Dermis microvascular lymphatic vessel endothelial cell (primary cell): ENCODE measurements at places on chromosomes 2 and 18. TPM values are rescaled to one million over a fixed set of nuclear protein-coding genes. Genes with fewer than 3 reads are reported as not detected.

- no peak for DNase-seq
Measured at GRCh38 chr2:72929010-72929409, 11.7 kb downstream of the EMX1 start.

DNA sequence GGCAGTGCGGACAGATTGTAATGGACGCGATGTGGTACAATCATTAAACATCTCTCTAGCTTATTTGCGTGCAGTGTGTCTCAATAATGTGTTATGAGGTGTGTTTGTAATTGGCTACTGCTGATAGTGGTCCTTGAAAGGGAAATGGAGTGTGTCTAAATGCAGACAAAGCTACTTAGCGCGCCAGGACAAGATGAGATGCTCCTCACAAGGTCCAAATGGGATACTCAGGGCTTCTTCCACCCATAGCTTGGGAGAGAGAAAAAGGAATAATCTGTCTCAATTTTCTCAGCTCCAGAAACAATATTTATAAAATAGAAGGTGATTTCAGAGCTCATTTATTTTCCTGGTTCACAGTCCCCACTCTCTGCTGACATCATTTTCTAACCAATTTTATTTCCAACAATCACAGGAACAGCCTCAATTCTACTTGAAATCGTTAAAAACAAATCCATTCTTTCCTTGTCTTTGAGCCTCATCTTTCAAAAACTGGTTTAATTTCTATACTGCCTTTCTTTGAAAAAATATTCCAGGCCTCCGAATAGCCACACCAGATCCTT is 28.5 kb downstream of the GALNT14 start:
- DNase-seq, result no peak

- DNase-seq, result peak; percentile 10
Measured at GRCh38 chr2:146661473-146662096, 1183.2 kb upstream of the ACVR2A start.

DNA sequence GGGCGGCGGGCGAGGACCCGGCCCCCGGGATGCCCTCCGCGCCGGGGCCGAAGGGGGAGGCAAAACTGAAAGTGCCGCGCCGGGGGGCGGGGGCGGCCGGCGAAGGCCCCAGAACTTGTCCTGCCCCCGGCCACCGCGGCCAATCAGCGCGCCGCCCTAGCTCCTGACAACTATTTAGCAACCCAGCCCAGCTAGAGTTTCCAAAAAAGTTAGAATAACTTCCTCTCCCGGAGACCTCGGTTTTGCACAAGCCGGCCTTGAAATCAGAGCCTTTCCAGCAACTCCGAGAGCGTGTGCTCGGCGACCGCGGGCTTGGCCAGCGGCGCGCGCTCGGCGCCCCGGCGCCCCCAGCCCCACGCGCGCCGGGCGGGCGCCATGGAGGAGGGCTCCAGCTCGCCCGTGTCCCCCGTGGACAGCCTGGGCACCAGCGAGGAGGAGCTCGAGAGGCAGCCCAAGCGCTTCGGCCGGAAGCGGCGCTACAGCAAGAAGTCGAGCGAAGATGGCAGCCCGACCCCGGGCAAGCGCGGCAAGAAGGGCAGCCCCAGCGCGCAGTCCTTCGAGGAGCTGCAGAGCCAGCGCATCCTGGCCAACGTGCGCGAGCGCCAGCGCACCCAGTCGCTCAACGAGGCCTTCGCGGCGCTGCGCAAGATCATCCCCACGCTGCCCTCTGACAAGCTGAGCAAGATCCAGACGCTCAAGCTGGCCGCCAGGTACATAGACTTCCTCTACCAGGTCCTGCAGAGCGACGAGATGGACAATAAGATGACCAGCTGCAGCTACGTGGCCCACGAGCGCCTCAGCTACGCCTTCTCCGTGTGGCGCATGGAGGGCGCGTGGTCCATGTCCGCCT is at the start of gene TWIST2:
TWIST2 (plus strand) TSS at position 245 of the 850 bp plus-strand sequence; CDS start at position 376, 131 bp downstream.
- DNase-seq, result no peak

DNA sequence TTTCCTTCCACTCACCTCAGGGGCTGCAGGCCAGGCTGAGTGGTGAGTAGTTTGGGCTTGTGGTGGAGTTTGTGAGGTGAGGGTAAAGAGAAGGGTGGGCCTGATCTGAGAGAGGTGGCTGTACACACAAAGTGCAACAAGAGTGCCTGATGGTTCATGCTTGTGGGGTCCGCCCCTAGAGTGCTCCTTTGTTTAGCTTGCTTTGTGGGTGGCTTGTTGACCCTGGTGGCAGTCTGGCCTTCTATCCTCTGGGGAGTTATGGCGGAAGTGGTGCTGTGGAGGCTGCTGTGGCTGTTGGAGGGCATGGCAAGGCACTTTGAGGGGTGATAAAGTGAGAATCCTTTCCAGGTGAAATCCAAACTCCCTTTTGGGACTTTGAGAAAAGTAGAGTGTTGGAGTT is 10.6 kb downstream of the UBE2F start:
- no peak for DNase-seq

DNA sequence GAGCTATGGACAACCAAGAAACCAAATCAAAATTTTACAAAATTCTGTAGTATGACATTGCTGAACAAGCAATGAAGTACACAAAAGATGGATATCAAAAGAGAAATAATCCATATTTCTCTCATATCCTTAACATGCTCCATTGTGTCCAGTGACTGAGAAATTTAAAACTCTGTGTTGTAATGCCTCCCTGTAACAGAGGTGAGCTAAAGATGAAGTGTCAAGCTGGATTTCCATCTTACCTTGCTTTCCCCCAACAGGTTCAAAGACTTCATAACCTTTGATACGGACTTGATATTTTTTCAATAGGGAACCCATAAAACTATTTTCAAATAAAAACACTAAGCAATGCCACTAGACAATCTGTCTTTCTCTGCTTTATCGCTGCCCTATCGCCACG is 95.7 kb upstream of the SERTAD2 start:
- DNase-seq, result no peak

DNA sequence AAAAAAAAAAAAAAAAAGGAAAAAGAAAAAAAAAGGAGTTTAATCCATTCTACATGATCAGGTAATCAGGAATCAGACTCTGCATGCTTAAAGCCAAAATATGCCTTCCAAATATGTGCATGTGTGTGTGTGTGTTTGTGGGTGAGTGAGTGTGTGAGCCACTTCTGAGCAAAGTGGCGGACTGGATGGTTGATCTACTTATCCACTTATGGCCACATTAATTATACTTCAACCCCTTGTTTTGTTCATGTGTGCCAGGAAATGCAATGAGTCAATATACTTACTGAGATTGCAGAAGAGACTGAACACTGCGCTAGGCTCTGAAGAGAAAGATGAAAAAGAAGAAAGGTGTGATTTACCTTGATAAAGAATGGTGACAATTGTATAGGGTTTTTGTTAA is 586.5 kb upstream of the NXPH2 start:
- DNase-seq, result no peak

DNA sequence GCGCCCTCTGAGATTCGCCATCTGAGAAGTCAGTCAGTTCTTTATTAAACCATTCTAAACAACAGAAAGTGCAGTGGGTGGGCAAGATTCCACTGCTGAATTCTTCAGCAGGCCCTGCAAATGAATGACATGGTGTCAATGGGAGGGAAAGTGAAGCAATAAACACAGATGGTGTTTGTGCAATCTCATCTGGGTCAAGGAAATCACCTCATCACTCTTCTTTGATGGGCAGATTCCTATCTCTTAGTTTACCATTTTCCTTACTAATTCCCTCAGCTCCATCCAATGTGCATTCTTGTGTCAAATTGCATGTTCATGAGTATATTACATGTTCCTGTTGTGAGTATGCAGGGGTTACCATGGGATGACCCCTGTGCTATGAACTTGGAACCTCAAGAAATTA is 100.7 kb upstream of the CYP1B1 start:
- DNase-seq, result no peak

GRCh38 chr2:45212953-45213635 is 203.8 kb upstream of the SIX2 start:
- no peak for DNase-seq

DNA sequence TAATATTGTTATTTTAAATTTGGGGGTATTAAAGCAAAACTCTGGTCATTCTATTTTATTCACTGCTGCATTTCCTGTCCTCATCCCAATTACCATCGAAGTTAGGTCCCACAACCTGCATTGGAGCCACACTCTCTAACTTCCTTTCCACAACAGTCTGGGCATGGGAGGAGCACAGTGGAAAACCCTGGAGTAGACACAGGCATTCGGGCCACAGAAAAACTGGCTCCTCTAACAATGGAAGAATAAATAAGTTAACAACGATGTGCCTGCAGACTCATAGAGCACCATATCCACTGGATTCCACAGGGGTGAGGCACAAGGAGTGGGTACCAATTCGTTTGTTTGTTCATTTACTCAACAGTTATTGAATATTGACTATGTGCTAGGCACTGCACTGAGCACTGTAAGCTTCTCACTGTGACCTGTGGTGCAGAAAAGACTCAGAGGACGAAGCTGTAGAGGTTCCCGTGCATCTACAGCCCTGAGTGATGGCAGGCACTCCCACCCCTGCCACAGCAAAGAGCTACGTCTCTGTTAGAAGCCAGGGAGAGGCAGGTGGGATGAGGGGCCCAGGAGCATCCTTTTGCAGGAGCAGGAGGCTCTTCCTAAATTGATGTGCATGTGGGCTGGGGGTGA is 154.2 kb upstream of the PGAP1 start:
- no peak for DNase-seq

DNA sequence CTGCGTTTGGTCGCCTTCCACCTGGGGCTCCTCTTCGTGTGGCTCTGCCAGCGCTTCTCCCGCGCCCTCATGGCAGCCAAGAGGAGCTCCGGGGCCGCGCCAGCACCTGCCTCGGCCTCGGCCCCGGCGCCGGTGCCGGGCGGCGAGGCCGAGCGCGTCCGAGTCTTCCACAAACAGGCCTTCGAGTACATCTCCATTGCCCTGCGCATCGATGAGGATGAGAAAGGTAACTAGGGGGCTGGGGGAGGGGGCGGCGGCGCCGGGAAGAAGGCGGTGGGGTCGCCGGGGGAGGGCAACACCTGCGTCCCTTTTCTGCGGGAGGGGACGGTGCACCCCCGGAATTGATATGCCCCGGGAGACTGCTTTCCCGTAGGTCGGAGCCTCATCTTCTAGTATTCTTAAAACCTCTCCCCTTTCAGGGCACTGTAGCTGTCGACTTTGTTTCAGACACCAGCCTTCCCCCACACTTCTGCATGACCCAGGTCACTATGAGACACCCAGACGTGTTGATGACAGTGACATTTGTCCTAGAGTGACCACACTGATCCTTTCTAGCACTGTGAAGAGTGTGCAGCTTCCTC is 755 bp downstream of the SPAST start:
- peak; percentile 4 for DNase-seq

- DNase-seq, result no peak
Measured at GRCh38 chr18:24862201-24862816, 401.9 kb downstream of the HRH4 start.

DNA sequence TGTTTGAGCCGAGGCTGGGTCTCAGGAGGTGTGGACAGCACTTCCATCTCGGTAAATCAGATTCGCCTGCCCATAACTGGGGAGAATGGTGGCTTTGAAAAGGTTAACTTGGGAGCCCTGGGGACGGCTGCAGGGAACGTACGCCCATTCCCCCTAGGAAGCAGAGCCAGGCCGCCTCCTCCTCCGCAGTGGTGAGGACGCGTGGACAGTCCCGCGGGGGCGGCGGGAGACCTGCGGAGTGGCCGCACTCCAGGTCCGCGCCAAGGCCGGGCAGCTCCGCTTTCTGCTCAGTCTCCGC is 845 bp upstream of the MYCN start:
- DNase-seq, result peak; percentile 68

GRCh38 chr2:220756653-220757052 is 815.5 kb downstream of the EPHA4 start:
- DNase-seq, result no peak

- DNase-seq, result no peak
Measured at GRCh38 chr2:232795920-232796319, 19.6 kb upstream of the KCNJ13 start.

- no peak for DNase-seq
Measured at GRCh38 chr18:3758531-3758930, 308.6 kb downstream of the TGIF1 start.

DNA sequence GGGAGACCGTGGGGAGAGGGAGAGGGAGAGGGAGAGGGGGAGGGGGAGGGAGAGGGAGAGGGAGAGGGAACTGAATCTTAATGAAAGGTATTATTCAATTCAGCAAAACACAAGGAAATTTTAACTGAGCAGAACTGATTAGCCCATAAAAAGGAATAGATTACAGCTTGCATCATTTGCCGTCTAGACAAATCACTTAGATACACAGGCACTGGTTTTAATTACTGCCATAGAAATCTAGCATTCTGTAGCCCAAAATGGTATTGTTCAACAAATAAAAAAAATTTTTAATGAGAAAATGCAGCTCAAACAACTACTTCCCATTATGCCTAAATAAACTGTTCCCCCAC is 7.9 kb upstream of the KCNF1 start:
- DNase-seq, result no peak

DNA sequence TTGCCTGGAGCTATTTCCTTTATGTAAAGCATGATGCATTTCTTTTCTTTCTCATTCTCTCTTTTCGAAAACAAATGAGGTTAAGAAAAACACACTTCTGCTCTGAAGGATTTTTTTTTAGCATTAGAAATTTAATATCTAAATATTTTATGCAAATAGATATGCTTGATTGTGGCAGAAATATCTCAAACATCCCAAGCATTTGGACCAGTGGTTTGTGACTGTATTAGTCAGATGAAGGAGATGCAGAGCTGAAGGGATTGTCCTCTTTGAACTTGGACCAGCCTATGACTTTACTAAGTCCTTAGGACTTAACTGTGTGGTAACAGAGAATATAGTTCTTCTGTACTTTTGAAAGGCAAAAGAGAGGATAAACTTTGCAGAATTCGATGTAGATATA is 335.9 kb upstream of the NT5C1B start:
- DNase-seq, result no peak

DNA sequence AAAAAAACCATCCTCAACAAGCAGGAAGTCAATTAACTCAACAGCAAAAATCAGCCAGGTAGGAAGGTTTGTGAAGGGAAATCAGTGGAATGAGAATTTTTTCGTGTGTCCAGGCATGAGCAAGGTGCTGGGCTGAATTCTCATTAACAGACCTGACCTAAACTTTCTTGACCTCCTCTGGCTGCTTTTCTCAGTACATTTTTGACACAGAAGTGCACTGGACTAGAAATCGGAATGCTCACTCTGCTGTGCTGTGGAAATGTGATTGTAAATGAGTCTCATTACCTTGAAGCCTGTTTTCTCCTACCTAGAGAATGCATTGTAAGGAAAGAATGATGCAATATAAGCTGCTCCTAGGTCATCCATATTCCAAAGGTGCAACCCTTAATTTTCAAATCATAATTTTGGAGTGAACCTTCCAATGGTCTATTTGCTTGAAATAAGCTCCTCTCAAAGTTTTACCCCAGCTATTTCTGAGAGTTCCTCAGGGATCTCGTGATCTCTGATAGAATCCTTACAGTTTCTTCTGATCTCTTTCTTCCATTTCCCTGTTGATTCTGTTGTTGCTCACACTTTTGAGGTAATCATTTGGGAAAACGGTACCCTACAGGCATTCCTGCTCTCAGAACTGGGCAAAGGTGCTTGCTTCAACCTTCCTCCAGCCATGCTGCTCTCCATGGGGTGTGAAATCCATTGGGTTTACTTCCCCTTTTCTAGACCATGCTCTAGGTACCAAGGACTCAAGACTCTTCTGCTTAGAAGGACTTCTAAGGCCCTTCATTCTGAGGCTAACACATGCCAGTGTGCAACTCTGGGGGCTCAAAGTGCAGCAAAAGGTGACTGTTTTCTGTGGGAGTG is 104.9 kb upstream of the ITPRID2 start:
- DNase-seq, result no peak

The UCN gene
- total RNA-seq, result 0.13 and 0.51 TPM in 2 replicates

The PRKAG3 gene
- total RNA-seq, result not detected in 2 replicates

The WNT10A gene
- total RNA-seq, result not detected in 2 replicates

The EPB41L3 gene
- 4.5 and 10.0 TPM in 2 replicates for total RNA-seq

The TCF7L1 gene
- 4.2 and 6.2 TPM in 2 replicates for total RNA-seq

The SLC16A14 gene
- under 0.01 and 0.25 TPM in 2 replicates for total RNA-seq

The CPLX4 gene
- not detected in 2 replicates for total RNA-seq

The SYT4 gene
- not detected in 2 replicates for total RNA-seq

The XDH gene
- total RNA-seq, result not detected in 2 replicates

The VSNL1 gene
- 0.13 TPM in 1 of 2 replicates, not detected in the other for total RNA-seq
